ENCODE measurements at places on chromosomes 16 and 17.

DNA sequence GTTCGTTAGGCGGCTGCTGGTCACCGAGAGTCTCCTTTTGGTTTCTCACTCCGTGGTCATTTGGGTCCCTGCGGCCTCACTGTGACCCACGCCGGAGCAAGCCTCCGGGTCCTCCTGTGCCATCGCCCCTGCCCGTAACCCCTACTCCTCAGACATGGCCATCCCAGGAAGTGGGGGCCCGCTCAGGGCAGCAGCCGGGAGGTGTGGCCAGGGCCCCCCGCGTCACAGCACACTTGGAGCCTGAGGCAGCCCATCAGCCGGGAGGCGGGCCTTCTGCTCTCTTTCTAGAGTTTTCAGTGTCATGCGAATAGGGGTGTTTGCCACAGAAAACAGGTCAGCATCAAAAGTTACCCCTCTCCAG lies 7.9 kb upstream of the WFIKKN1 start:
- no peaks in the 10 kb centered on the region for H3K27me3 ChIP-seq
- DNase-seq = no peak
- peaks cover 21% of the 10 kb centered on the region for H3K36me3 ChIP-seq
- no peak overlapping the region for H3K27ac ChIP-seq

DNA sequence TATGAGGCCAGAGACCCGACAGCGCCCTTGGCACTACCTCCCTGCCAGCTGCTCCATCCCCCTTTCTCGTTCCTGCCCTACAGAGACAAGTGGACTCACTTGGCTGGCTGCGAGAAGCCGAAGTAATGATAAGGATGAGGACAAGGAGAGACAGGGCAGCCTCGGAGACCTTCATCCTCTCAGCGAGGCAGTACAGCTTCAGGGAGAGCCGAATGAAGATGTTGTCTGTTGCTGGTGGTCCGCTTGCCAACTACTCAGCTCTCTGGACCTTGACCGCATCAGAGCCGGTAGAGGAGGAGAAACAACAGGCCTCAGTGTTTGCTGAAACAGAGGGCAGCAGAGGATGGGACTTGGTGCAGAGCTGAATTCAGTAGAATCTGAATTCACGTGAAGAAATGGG lies at the start of gene CCL16:
CCL16 (minus strand) TSS at position 252 of the 400 bp plus-strand sequence; CDS start at position 175, 77 bp downstream.
- DNase-seq = no peak
- H3K4me1 ChIP-seq = no peaks in the 10 kb centered on the region
- H3K36me3 ChIP-seq = no peaks in the 10 kb centered on the region

GRCh38 chr16:29910819-29911675 lies 10.8 kb downstream of the ASPHD1 start:
- no peaks in the 10 kb centered on the region for H3K27me3 ChIP-seq
- no peak for DNase-seq
- H3K36me3 ChIP-seq = peaks cover 26% of the 10 kb centered on the region
- H3K27ac ChIP-seq = no peak overlapping the region
- H3K4me3 ChIP-seq = no peak overlapping the region

- no peaks in the 10 kb centered on the region for H3K36me3 ChIP-seq
- no peak for DNase-seq
- H3K4me3 ChIP-seq = no peak overlapping the region
- H3K4me1 ChIP-seq = no peaks in the 10 kb centered on the region
- peaks cover 4% of the 10 kb centered on the region for H3K27me3 ChIP-seq
These were observed 70.1 kb downstream of the EMP2 start for GRCh38 chr16:10510279-10510678.

DNA sequence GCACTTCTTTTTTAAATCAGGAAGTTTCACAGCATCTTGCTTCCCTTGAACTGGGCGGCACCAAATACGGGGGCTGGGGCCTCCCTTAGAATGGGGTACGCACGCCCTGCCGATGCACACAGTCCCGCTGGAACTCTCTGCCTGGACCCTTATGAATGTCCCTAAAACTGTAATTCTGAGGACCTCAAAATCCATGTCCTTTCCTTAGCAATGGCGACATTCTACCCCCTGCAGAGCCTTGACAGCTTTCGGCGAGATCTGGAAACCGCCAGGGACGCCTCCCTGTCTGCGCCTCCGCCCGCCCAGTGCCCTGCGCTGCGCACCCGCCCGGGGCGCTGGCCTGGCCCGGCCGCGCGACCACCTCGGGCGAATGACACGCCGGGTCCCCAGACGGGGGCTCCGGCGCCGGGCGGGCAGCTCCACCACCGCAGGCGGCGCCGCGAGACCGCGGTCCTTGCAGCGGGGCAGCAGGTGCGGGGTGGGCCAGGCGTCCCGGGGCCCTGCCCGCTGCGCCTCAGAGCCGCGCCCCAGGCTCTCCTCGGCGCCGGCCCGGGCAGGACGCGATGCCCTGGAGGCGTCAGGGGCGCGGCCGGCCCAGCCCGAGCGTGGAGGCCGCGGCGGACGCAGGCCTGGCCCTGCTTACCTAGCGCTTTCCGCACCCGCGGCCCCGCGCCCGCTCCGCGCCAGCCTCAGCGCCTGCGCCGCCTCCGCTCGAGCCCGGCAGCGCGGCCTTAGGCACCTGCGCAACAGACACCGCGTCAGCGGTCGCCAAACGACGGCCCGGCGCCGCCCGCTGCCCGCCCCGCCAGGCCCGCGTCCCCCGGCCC lies 548 bp downstream of the HAGH start:
- H3K27ac ChIP-seq = peak overlapping the region; percentile 70
- H3K27me3 ChIP-seq = no peaks in the 10 kb centered on the region
- H3K4me1 ChIP-seq = peaks cover 53% of the 10 kb centered on the region
- H3K4me3 ChIP-seq = peak overlapping the region; percentile 19

GRCh38 chr16:82882982-82883835 lies 256.4 kb downstream of the CDH13 start:
- no peak overlapping the region for H3K4me3 ChIP-seq
- no peak overlapping the region for H3K27ac ChIP-seq
- no peak for DNase-seq
- no peaks in the 10 kb centered on the region for H3K36me3 ChIP-seq
- peaks cover 3% of the 10 kb centered on the region for H3K27me3 ChIP-seq

DNA sequence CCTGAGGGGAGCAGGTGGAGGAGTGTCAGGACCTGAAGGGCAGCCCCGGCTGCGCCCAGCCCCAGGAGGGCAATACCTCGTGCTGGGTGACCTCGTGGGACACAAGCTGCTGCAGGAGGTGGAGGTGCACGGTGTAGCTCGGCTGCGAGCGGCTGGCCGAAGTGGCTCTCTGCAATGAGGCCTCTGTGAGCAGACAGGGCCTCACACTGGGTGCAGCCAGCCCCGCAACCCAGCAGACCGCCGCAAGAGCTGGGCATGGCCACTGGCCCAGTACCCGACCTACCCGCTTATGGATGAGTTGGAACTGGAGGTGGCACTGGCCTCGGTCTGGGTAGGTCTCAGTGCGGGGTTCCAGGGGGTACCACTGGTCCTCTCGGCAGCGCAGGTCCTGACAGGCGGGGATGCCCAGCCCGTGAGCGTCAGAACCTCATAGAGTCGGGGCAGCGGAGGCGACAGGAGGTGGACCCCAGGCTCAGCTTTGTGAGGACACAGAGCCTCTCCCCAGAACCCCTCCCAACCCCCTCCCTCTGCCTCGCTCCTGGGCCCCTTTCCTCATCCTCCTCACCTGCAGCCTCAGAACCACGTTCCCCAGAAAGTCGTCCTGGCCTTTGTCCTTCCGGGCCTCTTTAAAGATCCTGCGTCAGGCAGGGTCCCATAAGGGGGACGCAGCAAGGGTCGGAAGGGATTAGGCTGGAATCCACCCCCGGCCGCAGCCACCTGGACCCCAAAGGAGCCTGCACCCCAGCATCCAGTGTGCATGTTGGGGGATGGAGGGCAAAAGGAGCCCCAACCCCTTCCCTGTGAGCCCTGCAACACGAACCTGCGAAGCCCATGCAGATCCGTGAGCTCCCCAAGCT lies 4.0 kb downstream of the UNC13D start:
- no peaks in the 10 kb centered on the region for H3K27me3 ChIP-seq
- peaks cover 27% of the 10 kb centered on the region for H3K4me1 ChIP-seq

DNA sequence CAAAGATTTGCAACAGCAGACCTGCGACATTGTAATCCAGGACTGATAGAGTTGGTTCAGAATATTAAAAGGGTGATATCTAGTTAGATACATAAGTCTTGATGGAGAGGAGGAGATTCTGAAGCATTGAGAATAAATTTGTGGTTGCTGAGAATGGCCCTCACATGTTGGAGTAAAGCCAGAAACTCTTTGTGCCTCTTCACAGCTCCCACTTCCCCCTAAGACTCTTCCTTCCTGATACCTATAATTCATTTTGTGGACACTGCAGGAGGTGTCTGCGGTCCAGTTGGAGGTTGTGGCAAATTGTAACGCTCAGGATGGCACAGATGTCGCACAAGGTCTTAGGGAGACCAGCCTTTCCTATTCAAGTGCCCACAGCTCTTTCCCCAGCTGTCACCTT lies 17.5 kb downstream of the WWOX start:
- no peak overlapping the region for H3K4me3 ChIP-seq
- no peak for DNase-seq
- H3K27ac ChIP-seq = no peak overlapping the region
- H3K36me3 ChIP-seq = peaks cover 68% of the 10 kb centered on the region
- H3K4me1 ChIP-seq = no peaks in the 10 kb centered on the region

DNA sequence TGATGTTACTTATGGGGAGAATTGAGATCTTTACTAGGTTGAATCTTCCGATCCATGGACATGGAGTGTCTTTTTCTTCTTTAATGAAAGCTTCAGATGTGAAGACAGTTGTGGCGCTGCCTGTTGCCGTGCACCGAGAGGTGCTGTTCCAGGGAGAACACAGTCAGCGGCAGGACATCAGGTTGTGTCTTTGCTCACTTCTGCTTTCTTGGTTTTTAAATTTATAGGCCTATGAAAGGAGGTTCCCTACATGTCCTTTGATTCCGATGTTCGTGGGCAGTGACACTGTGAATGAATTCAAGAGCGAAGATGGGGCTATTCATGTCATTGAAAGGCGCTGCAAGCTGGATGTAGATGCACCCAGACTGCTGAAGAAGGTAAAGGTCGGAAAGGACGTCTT lies 49.8 kb downstream of the SEC14L1 start:
- no peak for DNase-seq
- H3K27ac ChIP-seq = no peak overlapping the region
- H3K36me3 ChIP-seq = peaks cover 24% of the 10 kb centered on the region
- no peaks in the 10 kb centered on the region for H3K27me3 ChIP-seq
- no peak overlapping the region for H3K4me3 ChIP-seq
- H3K4me1 ChIP-seq = peaks cover 7% of the 10 kb centered on the region

DNA sequence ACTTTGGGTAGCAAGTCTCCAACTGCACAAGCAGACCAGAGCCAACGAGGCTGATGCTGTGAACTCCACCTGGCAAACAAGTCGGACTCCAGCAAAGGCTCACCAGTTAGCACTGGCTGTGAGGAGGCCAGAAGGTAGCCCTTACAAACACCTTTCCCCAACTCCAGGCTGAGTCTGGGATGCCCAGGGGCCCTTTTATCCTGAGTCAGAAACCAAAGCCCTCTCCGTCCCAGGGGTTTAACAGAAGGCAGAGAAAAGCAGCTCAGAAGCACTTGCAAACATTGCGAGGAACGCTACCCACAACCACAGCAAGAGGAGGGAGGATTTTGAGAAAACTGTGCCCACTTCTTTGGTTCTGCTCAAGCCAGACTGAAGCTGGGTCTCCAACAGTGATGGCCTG lies 25.0 kb downstream of the CUEDC1 start:
- no peak for DNase-seq
- H3K4me3 ChIP-seq = no peak overlapping the region
- H3K27me3 ChIP-seq = peaks cover 34% of the 10 kb centered on the region
- H3K4me1 ChIP-seq = no peaks in the 10 kb centered on the region
- H3K27ac ChIP-seq = no peak overlapping the region

DNA sequence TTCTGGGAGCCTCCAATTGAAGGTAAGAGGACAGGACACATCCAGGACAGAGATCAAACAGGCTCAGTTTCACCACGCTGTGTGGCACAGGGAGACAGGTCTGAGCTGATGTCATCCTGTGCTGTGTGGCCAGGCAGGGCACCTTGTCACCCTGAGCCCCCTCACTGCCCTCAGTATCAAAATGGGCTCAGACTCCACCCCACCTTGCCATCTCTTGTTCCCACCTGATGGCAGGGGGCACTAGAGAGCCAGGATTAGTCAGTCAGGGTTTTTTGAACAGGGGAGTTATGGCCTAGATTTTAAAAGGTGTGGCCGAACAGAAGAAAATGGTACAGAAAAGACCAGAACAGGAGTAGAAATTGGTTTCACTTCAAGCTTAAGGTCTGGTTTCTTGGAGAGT lies 2.6 kb downstream of the KAT2A start:
- no peak overlapping the region for H3K27ac ChIP-seq
- H3K36me3 ChIP-seq = peaks cover 63% of the 10 kb centered on the region
- peak; percentile 57 for DNase-seq
- H3K4me1 ChIP-seq = peaks cover 52% of the 10 kb centered on the region

DNA sequence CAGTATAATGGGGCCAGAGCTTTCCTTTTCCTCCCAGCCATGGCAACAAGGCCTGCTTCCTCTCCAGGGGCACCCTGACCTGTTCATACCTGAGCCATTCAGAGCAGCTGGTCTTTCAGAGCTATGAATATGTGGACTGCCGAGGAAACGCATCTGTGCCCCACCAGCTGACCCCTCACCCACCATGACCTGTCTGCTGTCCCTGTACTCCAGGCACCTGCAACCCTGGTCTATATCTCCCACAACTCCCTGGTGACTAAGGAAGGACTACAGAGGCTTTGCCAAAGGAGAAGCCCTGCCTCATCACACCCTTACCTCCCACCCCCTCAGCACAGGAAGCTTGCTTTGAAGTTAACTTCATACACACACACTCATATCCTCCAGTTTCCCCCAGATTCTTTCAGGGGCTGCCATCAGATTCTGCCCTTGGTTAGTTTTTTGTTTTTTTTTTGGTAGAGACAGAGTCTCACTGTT lies 6.0 kb downstream of the TMEM106A start:
- H3K27me3 ChIP-seq = no peaks in the 10 kb centered on the region
- H3K36me3 ChIP-seq = peaks cover 17% of the 10 kb centered on the region
- H3K27ac ChIP-seq = no peak overlapping the region
- H3K4me1 ChIP-seq = peaks cover 12% of the 10 kb centered on the region
- DNase-seq = peak; percentile 18
- no peak overlapping the region for H3K4me3 ChIP-seq

DNA sequence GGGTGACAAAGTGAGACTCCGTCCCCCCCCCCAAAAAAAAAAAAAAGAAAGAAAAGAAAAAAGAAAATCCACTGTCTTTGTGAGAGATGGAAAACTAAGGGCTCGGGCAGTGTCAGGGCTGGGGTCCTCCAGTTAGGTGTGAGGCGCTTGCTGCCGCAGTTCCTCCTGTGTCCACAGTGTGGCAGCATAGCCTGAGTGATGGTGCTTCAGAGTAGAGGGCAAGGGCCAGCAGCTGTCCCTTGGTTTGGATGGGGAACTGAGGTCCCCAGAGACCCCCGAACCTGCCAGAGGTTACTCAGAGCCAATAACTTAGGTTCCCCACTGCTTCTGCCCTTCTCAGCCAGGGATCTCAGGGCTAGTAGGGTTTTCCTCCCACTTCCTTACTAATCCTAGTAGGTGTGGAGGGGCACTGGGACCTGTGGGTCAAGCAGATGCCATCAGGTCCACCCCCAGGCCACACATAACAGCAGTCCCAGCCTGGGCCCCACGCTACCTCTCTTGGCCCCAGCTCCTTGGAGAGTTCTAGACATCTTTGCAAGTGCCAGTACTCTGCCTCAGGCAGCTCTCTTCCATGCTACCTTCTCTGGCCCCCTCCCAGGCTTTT lies 7.9 kb upstream of the LLGL1 start:
- H3K27me3 ChIP-seq = no peaks in the 10 kb centered on the region
- no peak overlapping the region for H3K27ac ChIP-seq
- peak; percentile 77 for DNase-seq
- H3K4me3 ChIP-seq = no peak overlapping the region

- no peaks in the 10 kb centered on the region for H3K27me3 ChIP-seq
- DNase-seq = peak; percentile 74
- no peak overlapping the region for H3K4me3 ChIP-seq
- H3K27ac ChIP-seq = no peak overlapping the region
- H3K36me3 ChIP-seq = no peaks in the 10 kb centered on the region
- peaks cover 44% of the 10 kb centered on the region for H3K4me1 ChIP-seq
These were observed 4.2 kb downstream of the MNT start for GRCh38 chr17:2396568-2397246.
